ENCODE measurements at places on chromosomes 7 and 10.
A peak's percentile ranks its signal among the peaks of the same experiment; 100 is the strongest.

DNA sequence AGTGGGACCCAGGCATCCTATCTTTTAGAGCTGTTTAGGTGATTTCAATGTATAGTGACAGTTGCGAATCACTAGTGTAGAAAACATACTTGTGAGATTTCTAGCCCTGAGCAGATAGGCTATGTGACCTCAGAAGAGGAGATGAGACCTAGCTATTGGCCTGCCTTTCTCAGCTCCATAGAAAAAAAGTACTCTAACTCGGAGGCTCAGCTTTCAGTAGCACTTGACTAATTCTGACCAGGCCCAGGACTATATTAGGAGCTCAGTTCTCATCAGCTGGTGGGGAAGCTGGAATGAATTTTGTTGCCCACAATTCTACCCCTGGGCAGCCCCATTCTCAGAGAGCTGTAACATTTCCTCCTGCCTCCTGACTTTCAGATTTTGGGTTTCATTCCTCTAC is 179.9 kb upstream of the NAMPT start:
- no peak for DNase-seq

DNA sequence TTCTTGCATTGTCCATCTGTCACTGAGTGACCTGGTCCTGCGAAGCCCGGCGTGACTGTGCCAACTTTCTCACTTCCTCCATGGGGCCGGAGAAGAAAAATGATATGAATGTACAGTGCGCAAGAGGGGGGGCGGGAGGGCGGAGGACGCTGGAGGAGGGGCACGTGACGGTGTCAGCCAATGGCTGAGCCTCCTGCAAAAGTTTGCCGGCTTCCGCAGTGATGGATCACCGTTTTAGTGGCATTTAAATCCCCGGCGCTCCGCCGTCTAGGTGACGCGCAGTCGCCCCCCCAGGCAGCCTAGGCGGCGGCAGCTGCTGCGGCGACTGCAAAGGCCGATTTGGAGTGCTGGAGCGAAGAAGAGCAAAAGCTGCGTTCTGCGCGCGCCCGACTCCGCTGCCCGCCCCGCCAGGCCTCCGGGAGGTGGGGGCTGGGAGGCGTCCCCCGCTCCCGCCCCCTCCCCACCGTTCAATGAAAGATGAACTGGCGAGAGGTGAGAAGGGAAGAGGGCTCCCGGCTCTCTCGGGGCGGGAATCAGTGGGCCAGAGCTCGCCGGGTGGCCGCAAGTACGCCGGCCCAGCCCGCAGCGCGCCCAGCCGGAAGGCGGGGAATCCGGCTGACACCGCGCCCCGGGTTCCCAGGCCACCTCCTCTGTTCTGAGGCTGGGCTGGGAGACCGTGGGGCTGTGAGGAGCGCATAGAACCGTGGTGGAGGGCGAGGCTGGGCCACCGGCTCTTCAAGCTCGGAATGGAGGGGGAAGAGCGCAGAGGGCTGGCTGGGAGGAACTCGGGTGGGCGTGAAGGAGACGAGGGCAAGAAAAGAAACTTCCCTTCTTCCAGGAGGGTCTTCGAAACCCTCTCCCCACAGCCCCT is at the start of gene HOXA1:
Gene HOXA1 (minus strand): TSS at position 104 of the 871 bp plus-strand sequence. CDS start 88 bp downstream, at position 16.
- peak; percentile 90 for DNase-seq

GRCh38 chr10:78911533-78912340 is 157.0 kb upstream of the ZMIZ1 start:
- DNase-seq = no peak

GRCh38 chr10:97331153-97331703 is 3.3 kb downstream of the FRAT2 start:
- no peak for DNase-seq

DNA sequence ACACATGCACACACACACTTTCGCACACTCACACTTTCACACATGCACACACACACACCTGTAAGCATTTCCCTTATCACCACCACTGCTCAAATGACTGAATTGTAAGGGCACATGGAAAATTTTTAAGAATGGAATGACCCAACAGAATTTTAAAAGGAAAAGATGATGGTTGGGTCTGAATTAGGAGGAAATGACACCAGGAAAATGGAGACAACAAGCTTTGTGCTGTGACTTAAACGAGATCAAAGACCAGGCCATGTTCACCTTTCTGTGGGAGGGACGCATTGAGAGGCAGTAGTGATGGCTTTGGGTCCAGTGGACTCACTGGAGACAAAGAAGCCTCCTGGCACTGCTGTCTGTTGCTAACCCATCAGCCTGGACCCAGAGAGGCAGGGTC is 16.7 kb upstream of the C10orf71 start:
- no peak for DNase-seq

GRCh38 chr10:3852147-3852904 is 67.3 kb upstream of the KLF6 start:
- peak; percentile 58 for DNase-seq

DNA sequence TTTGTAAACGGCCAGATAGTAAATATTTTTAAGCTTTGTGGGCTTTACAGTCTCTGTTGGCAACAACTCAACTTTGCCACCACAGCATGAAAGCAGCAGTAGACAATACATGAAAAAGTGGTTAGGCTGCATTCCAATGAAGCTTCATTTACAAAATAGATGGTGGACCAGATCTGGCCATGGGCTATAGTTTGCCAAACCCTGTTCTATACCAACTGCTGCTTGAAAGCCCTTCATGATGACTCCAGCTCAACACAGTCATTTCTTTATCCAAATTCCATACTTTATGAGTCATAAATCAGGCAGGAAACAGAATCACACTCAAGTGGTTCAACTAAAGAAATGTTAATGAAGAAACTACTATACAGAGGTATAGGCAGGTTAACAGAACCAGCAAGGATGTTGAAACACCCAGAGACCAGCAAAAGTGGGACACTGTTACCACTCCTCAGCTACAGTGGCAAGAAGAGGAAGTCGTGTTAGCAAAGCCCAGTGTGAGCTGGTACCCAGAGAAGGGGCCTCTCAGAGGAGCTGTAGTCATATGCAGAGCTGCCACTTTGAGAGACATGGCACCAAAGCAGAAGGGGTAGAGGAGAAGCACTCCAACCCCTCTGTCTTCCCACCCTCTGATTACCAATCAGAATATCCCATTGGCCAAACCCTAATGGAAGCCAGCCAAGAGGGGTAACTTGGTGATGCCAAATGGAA is 72.5 kb downstream of the PRLHR start:
- peak; percentile 4 for DNase-seq

GRCh38 chr7:157518514-157519175 is 181.8 kb downstream of the DNAJB6 start:
- DNase-seq = no peak

DNA sequence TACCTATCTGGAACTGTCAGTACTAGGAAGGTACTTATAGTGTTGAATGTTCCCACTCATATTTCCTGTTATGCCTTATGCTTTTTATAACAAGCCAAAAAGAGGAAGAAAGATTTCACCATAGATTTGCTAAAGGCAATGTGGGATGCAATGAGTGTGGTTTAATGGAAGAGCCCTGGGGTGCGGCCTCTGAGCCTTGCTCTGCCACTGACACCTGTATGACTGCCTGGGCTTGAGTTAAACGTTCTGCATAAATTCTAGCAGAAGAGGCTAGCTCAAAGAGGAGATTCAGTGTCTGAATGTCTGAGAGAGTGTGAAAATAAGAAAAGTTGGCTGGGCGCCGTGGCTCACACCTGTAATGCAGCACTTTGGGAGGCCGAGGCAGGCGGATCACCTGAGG is 143.8 kb downstream of the TPST1 start:
- no peak for DNase-seq

DNA sequence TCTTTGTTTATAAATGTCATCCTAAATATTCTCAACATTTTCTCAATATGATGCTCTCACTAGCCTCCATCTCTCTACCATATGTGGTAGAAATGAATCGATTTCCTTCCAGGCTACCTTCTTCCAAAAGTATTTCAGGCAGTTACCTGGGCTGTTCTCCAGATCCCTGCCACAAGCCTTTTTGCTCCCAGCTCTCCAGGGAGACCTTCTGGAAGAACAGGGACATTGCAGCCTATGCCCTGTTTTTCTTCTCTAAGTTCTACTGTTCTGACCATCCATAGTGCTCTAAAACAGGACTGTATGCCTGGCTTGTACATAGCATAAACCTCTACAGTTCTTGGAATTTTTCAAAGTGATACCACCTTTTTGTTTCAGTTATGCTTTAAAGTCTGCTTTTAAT is 552.8 kb downstream of the ANKRD7 start:
- DNase-seq = no peak

Measured in COR-L47 (cell line).